ENCODE measurements at places on chromosomes 6 and 20.
A peak's percentile ranks its signal among the peaks of the same experiment; 100 is the strongest.

DNA sequence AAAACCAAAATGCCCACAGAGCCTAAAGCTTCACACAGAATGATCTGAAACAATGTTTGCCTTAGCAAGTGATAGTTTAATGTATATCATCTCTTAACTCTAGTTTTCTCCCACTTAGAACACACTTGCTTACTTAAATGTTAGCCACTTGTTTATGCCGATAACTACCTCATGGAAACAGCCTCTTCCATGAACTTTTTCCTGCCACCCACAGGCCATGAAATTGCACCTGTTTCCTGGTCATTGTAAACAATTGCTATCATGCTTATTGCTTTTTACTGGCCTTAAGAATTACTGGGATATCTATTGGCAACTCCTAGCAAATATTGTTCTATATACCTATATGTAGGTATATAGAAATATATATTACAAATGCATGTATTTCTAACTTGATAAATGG lies 231.1 kb downstream of the HDGFL1 start:
- no peak for DNase-seq

DNA sequence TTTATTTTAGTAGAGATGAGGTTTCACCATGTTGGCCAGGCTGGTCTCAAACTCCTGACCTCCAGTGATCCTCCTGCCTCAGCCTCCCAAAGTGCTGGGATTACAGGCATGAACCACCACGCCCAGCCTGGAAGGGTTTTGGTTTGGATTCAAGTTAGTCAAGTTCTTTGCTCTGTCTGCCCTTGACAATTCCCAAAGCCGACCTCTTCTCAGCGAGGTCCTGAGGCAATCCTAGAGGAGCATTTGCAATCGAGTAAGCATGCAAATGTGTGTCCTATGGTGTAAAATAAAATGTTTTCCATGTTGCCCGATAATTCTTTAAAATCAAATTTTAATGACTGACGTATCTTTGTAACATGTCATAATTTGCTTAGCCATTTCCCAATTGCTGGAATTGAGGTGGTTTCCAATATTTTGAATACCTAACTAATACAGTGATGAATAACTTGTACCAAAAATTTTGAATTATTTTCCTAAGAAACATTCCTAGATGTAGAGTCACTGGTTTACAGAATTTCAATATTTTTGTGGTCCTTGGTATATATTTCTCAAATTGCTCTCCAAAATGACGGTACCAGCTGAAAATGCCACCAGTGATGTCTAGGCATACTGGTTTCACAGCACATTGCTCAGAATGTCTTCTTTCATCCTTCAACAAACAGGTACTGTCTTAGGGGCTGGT lies 38.7 kb downstream of the GTF2H5 start:
- DNase-seq, result no peak

GRCh38 chr20:62935204-62935967 lies 2.6 kb upstream of the GID8 start:
- DNase-seq, result no peak

- peak; percentile 65 for DNase-seq
Measured at GRCh38 chr6:117389227-117390057, 36.3 kb downstream of the ROS1 start.

- DNase-seq, result no peak
Measured at GRCh38 chr6:125264476-125264875, 37.3 kb downstream of the HDDC2 start.

DNA sequence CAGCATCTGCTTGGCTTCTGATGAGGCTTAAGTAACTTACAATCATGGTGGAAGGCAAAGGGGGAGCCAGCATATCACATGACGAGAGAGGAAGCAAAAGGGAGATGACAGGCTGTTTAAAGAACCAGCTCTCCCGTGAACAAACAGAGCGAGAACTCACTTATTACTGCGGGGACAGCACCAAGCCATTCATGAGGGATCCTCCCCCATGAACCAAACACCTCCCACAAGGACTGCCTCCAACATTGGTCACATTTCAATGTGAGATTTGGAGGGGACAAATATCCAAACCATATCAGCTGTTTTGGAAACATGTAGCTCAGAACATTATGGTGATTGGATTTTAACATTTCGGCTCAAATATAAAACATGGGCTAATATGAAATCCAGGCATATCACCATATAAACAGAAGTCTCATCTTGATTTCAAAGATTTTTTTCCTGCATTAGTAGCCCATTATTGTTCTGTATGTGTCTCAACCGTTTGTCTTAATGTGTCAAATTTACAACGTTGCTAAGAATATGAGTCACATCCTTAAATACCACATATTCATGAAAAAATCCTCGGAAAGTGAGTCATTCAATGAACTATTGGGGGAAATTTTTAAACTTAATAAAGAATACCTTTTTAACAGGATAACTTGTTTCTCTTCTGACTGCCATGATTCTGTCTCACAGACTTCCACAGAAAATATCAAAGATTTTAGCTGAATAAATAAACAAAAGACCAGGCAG lies 894.3 kb downstream of the TFAP2A start:
- DNase-seq, result peak; percentile 83
